ENCODE measurements at places on chromosomes 12 and 14. TPM values are rescaled to one million over a fixed set of nuclear protein-coding genes. Genes with fewer than 3 reads are reported as not detected.
A peak's percentile ranks its signal among the peaks of the same experiment; 100 is the strongest.

GRCh38 chr14:68686724-68687123 is 106.1 kb downstream of the ZFP36L1 start:
- no peak overlapping the region for H3K4me3 ChIP-seq
- peak overlapping the region; percentile 88 for H3K27ac ChIP-seq
- DNase-seq, result no peak
- peaks cover 53% of the 10 kb centered on the region for H3K4me1 ChIP-seq
- no peaks in the 10 kb centered on the region for H3K27me3 ChIP-seq

ANKRD52 gene
- total RNA-seq, result 45.9 TPM

KRT71 gene
- total RNA-seq, result not detected

PSMB11 gene
- not detected for total RNA-seq

CIROP gene
- total RNA-seq, result not detected

Data from activated CD4-positive, alpha-beta T cell treated with anti-CD3 and anti-CD28 coated beads, Interleukin-2, amount 10 ng/mL, durations not matched to agents 7 days and 5 days (primary cell).